ENCODE measurements at places on chromosomes 13 and 19.

GRCh38 chr19:45900738-45901431 lies 1.5 kb downstream of the MYPOP start:
- DNase-seq: no peak

GRCh38 chr13:41633776-41634175 lies 176.4 kb downstream of the RGCC start:
- no peak for DNase-seq

DNA sequence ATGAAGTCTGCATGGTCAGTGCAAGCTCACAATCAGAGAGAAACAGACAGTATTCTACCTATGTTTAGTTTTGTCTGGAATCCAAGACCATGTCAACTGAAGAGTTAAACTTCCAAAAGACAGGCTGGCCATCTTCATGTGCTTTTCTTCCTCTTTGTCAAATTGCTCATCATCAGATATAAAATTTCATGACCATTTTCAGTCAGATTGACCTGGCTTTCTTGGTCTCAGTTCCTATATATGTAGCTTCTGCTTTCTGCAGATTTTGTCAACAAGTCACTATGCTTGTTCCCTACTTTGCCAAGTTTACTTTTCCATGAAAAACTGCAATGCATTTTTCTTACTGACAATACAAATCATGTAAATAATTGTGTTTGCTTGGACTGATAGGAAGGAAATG lies 13.9 kb downstream of the SLC46A3 start:
- DNase-seq: no peak

DNA sequence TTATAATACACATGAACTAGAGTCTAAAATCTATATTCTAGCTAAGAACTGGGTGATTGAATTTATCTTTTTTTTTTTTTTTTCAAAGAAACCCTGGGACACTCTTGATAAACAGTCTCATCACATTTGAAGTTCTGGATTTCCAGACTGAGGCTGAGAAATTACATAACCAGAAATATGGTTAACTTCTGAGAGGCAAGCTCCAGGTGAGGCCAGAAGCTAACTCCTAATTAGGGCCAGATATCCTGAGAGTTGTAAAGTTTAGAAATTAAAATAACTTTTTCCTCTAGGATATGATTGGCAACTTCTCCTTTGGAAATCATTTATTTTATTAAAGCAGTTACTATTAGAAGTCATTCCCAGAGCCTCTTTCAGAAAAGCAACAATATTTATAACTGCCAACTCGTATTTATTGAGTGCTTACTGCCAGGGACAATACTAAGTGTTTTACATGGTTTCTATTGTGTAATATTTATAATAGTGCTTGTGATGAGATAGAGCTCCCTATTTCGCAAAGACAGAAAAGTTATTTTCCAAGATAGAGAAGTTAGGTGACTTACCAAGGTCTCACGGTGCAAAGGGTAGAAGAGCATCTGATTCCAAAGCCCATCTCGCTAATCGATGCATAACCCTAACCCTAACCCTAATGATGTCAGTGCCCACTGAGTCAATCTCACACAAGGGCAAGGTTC lies 187.7 kb downstream of the DCT start:
- DNase-seq: no peak

GRCh38 chr13:103250071-103250470 lies 183.9 kb upstream of the SLC10A2 start:
- DNase-seq: no peak

DNA sequence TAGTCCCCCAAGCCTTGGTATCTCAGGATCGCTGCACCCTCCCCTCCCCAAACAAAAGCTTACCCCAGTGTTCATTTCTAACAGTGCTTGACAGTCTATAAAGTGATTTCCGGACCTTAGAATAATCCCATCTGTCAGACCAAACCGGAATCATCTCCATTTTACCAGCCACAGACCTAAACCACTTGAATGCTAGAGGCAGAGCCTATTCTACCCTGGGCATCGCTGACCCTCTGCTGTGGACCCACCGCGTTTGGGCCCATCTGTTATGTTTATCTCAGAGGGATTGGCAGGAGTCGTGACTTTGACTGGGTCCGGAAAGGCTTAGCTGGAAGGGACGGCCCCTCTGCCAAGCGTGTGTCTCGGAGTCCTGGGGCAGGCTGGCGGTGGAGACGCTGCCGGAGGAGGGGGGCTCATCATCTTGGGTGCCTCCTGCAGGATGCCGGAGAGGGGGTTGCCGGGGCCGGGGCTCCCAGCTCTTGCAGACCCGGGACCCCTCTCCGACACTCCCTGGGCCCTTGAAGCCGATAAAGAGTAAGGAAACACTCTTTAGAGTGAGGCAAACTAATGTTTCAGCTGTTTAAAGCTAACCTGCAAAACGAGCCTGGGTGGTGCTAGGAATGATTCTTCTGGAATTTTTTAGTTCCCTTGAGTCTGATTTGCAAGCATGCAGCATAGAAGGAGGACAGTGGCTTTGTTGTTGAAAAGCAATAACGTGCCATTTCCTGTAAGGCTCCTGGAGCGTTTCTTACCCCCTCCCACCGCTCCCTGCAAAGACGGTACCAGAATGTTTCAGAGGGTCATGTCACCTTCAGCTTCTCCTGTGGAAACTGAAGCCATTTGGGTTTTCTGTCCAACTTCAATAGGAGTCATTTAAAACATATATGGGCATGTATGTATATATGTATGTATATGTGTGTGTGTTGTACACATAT lies 1.3 kb downstream of the SLC25A42 start:
- DNase-seq: peak; percentile 16

- no peak for DNase-seq
Measured at GRCh38 chr13:44537248-44537647, 38.9 kb downstream of the TSC22D1 start.

- DNase-seq: no peak
Measured at GRCh38 chr13:40502236-40502635, 164.2 kb downstream of the FOXO1 start.

DNA sequence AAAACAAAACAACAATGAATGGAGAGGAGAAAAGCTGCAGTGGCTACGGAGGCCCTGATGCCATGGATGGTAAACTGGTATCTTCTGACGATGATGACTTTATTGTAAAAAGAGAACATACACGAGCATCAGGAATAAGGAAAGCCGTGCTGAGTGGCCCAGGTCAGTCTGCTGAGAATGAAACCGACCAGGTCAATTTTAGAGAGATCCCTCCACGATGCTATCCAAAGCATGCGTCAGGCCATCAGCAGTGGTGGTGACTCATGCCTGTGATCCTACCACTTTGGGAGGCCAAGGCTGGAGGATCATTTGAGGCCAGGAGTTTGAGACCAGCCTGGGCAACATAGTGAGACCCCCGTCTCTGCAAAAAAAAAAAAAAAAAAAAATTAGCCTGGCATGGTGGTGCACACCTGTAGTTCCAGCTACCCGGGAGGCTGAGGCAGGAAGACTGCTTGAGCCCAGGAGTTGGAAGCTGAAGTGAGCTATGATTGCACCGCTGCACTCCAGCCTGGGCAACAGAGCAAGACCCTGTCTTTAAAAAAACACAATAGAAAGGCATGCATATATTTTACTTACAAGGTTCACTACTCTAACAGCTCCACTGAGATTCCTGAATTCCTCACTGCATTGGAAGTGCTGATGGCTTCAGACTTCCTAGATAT lies 62.3 kb downstream of the GADD45B start:
- DNase-seq: no peak
